ENCODE measurements at places on chromosomes 1 and 21. TPM values are rescaled to one million over a fixed set of nuclear protein-coding genes. Genes with fewer than 3 reads are reported as not detected.

OR2T33 gene
- total RNA-seq = not detected

SLC1A7 gene
- not detected for total RNA-seq

LCE3D gene
- not detected for total RNA-seq

VSIG8 gene
- total RNA-seq = not detected

RHBG gene
- not detected for total RNA-seq

GOLT1A gene
- total RNA-seq = 0.39 TPM

SPRR3 gene
- total RNA-seq = not detected

DNASE2B gene
- total RNA-seq = not detected

TPM3 gene
- total RNA-seq = 311 TPM

GBP1 gene
- 74.2 TPM for total RNA-seq

TNFRSF25 gene
- total RNA-seq = 415 TPM

CHIA gene
- total RNA-seq = not detected

ARHGAP30 gene
- 226 TPM for total RNA-seq

OR2T29 gene
- not detected for total RNA-seq

GPA33 gene
- total RNA-seq = 21.6 TPM

ECM1 gene
- total RNA-seq = 1.9 TPM

SPATA45 gene
- not detected for total RNA-seq

MAEL gene
- not detected for total RNA-seq

KRTAP12-2 gene
- total RNA-seq = not detected

TMEM269 gene
- 0.35 TPM for total RNA-seq

KAZN gene
- not detected for total RNA-seq

DOCK7 gene
- total RNA-seq = 17.4 TPM

LDLRAD1 gene
- total RNA-seq = not detected

LRRC3 gene
- 1.5 TPM for total RNA-seq

NUAK2 gene
- 32.8 TPM for total RNA-seq

PTPRF gene
- not detected for total RNA-seq

PDIK1L gene
- 20.1 TPM for total RNA-seq

NCSTN gene
- total RNA-seq = 62.2 TPM

RAP1GAP gene
- 0.23 TPM for total RNA-seq

RGS16 gene
- 1.4 TPM for total RNA-seq

MCOLN2 gene
- 20.3 TPM for total RNA-seq

ERICH3 gene
- total RNA-seq = not detected

FCER1G gene
- 9.9 TPM for total RNA-seq

MAN1C1 gene
- 42.6 TPM for total RNA-seq

HTR6 gene
- 0.44 TPM for total RNA-seq

LRRC71 gene
- total RNA-seq = not detected

VANGL2 gene
- not detected for total RNA-seq

Measured in CD4-positive, alpha-beta memory T cell (primary cell).